ENCODE measurements at places on chromosomes 7 and 10.

GRCh38 chr10:92027141-92027540, 103.6 kb downstream of the BTAF1 start:
- no peak for DNase-seq

GRCh38 chr10:12980102-12980661, 21.3 kb downstream of the CCDC3 start:
- DNase-seq = no peak

DNA sequence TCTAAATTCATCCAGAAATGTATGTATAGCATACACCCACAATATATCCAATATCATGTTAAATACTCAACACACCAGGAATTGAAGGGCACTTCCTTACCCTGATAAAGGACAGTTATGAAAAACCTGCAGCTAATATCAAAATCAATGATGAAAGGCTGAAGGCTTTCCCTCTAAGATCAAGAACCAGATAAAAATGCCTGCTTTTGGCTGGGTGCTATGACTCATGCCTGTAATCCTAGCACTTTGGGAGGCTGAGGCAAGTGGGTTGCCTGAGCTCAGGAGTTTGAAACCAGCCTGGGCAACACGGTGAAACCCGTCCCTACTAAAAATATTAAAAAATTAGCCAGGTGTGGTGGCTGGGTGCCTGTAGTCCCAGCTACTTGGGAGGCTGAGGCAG, 21.6 kb upstream of the UPP1 start:
- DNase-seq = no peak

DNA sequence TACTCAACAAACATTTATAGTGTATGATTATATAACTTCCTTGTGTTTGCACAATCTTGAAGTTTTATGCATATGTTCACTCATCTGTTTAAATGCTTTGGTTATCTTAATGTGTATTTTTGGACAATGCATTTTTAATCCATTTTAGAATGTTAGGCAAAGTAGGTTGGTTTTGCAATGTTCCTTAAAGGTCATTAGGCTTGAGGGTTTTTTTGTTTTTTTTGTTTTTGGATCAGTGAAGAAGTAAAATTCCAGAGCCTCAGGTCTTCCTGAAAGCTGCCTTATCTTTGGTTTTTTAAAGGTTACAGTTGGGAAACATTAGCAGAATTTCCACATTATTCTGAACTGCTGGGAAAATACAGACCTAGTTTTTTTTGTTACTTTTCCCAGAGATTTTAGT, 12.8 kb downstream of the MDFIC start:
- DNase-seq = no peak

DNA sequence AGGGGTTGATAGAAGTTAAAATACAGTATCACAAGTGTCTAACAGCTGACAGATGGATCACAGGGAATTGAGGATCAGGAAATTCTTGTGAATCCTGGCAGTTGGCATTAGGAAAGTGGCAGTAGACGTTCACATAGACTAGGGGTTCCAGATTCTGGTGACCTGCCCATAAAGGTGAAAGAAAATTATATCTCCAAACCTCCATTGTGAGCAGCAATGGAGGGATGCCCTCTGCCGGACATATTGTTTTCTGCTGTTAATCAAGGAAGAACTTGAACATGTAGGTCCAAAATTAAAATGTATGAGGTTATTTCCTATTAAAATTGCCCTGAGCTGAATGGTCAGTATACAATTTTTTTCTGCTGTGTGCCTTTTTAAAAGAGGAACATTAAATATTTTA, 5.1 kb downstream of the NME8 start:
- DNase-seq = no peak

GRCh38 chr10:62934258-62934657, 118.1 kb upstream of the EGR2 start:
- no peak for DNase-seq

DNA sequence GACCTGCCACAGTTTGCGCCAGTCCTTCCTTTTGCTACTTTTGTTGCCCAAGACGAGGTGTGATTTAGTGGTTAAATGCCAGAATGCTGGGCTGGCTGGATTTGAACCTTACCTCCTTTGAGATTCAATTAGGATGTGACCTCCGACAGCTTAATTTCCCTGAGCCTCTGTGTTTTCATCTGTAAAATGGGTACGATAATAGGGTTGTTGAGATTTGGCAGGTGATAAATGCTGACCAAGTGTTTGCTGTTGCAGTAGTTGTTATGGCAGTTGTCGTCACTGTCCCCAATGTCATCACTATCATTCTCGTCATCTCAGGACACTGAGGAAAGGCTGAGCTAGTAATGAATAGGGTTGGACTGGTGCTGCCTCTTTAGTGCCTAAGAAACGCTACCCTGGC, 61.1 kb downstream of the GRK5 start:
- no peak for DNase-seq

- DNase-seq = no peak
Measured at GRCh38 chr10:131970946-131971345, 10.8 kb downstream of the BNIP3 start.

GRCh38 chr10:23384364-23384763, 39.8 kb upstream of the C10orf67 start:
- no peak for DNase-seq

DNA sequence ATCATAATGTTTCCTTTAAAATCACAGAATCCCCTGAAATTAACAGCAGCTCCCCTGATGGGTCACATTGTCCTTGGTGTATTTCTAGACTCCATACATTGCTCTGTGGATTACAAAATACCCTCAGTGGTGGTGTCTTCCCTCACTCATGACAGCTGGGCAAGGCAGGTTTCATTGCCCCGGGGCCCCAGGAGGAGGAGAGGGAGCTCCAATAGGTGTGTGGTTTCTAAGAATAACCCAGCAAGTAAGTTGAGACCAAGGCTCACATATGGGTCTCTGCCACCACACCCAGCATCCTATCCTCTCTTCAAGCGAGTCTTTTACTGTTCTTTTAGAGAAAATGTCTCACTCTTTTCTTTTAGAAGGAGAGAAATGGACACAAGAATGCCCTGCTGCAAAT, 63.6 kb downstream of the PKD1L1 start:
- no peak for DNase-seq

- DNase-seq = peak; percentile 48
Measured at GRCh38 chr7:155300641-155301452, 3.2 kb downstream of the INSIG1 start.
